ENCODE measurements at places on chromosomes 1 and 21. TPM values are rescaled to one million over a fixed set of nuclear protein-coding genes. Genes with fewer than 3 reads are reported as not detected.

SPTA1 gene
- total RNA-seq: 0.55 TPM

SPRR2F gene
- total RNA-seq: not detected

GRCh38 chr1:7278045-7278444, 492.8 kb downstream of the CAMTA1 start:
- DNase-seq: no peak

- DNase-seq: no peak
These were observed 52.5 kb downstream of the RASAL2 start for GRCh38 chr1:178146436-178146835.

- peak; percentile 86 for DNase-seq
These were observed 119.4 kb downstream of the AKT3 start for GRCh38 chr1:243730487-243731150.

All from mesenteric fat pad (tissue), 1 donor.